ENCODE measurements at places on chromosomes 16 and 17.
A peak's percentile ranks its signal among the peaks of the same experiment; 100 is the strongest.

- DNase-seq = peak; percentile 55
Observed at GRCh38 chr17:3851461-3852100, 5.5 kb upstream of the NCBP3 start.

GRCh38 chr17:76565728-76566612, 19.7 kb downstream of the ST6GALNAC2 start:
- no peak for DNase-seq

- no peak for DNase-seq
Observed at GRCh38 chr16:142405-142967, 4.0 kb upstream of the NPRL3 start.

DNA sequence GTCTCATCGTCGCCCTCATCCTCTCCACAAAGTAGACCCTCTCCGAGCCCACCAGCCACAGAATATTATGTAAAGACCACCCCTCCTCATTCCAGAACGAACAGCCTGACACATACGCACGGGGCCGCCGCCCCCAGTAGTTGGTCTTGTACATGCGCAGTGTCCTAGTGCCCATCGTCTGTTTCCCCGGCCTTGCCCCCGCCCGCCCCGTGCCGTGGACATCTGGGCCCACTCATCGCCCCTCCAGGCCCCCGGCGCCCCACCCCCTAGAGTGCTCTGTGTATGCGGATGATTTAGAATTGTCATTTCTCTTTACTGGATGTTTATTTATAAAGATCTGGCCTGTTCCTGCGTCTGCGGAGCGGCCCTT, 475 bp upstream of the AMDHD2 start:
- no peak for DNase-seq

Measured in aorta (tissue), 5 donors.